ENCODE measurements at places on chromosomes 16 and 17. TPM values are rescaled to one million over a fixed set of nuclear protein-coding genes. Genes with fewer than 3 reads are reported as not detected.

DNA sequence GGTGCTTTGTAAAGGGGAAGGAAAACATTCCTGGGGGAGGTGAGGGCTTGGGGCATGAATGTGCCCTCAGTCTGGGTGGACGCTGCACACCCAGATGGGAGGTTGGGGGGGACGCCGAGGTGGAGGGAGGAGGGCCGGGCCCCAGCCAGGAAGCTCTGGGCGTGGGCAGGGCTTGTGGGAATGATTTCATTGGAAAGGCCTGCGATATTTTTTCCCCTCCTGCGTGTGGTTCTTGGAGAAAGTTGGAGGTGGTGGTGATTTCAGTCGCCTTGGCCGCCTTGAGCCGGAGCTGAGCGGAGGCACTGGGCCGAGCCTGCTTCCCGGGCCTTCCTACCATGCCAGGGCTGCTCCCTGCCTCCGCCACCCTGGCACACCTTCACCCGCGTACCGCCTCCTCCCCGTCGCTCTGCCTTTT lies 26.4 kb upstream of the CLEC18A start:
- DNase-seq, result no peak

DNA sequence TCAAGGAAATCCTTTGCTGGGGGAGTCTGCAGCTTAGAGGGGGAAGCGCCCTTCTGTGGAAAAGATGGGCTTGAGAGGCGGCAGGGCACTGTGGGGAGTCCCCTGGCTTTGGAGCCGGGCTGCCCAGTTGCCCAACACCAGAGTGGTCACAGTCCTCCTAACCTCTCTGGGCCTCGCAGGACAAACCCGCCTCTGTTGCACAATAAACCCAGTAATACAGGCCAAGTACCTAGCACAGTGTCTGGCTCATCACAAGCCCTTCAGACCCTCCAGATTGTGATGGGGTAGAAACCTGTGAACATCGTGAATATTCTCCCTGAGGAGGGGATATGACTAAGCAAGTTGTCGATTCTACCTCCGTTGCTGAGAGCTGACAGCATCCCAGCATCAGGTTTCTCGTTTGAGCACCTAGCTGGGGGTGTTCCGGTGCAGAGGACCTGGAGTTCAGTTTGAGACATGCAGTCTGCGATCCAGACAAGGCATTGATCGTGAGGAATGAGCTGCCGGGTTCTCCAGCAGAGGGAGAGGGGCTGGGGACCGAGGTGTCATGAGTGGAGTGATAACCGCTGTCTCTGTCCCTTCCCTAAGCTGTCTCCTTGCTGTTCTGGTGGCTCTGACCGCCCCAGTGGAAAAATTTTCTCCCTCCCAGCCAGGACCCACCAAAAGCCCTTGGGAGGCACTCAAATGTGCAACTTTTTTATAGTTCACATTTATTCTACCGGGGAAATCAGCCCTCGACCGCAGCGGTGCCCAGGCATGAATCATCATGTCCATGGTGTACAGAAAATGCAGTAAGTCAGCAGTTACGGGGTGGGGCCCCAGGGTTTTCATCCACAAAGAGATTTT lies 161.9 kb downstream of the WSCD1 start:
- peak; percentile 47 for DNase-seq

DNA sequence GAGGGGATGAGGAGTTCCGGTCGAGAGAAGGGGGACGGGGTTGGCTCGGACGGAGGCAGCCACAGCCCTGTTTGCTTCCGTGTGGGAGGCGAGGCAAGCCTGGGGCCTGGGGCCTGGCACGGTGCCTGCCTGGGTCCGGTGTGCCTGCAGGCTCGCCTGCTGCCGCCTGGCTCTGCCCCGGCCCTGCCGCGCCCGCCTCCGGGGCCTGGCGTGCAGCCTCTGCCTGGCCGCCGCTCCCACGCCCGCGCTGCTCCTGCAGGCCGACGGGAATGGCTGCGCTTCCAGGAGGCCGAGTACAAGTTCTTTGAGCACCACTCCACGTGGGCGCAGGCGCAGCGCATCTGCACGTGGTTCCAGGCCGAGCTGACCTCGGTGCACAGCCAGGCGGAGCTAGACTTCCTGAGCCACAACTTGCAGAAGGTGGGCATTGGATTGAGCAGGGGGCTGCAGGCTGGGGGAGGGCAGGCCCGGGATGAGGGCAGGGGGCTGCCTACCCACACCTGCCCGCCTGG lies 53.1 kb downstream of the MRC2 start:
- no peak for DNase-seq

- DNase-seq, result peak; percentile 81
Measured at GRCh38 chr16:70523076-70523742, at the start of gene COG4. COG4 (minus strand) TSS chr16:70523554; CDS start chr16:70523543, 11 bp downstream.

- no peak for DNase-seq
Measured at GRCh38 chr16:85281181-85281580, 168.9 kb upstream of the CIBAR2 start.

DNA sequence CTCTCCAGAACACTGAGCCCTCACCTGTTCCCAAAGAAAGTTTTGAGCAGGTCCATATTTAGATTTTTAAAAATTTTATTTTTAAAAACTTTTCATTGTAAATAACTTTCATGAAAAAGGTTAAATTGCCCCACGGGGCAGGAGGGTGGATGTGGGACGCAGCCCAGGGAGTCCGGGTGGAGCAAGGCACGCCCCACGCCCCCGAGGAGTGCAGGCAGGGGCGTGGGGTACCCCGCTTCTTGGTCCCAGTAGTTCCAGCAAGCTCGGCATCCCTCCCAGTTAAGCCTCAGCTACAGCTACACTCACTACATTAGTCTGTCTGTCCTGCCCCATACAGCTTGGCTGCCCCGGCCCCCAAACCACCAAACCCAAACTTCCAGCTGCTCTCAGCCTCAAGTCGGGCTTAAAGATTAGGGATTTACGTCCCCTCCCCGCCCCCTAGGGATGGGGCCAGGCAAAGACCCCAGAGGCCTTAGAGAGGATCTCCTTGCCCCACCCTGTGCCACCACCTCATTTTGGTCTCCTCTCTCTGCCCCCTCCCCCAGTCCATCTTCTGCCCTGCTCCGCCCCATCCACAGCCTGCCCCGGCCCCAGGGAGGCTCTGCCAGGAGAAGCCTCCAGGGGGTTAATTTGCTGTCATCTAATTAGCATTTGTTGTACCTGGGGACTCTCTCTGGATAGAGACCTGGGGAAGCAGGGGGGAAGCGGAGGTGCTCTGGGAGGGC lies 4.6 kb downstream of the FOXJ1 start:
- no peak for DNase-seq

- no peak for DNase-seq
Measured at GRCh38 chr17:49497148-49498028, 2.3 kb downstream of the NGFR start.

- DNase-seq, result no peak
Measured at GRCh38 chr17:58352596-58353388, 791 bp upstream of the SUPT4H1 start.

- DNase-seq, result no peak
Measured at GRCh38 chr17:17141279-17141678, 64.9 kb downstream of the PLD6 start.

DNA sequence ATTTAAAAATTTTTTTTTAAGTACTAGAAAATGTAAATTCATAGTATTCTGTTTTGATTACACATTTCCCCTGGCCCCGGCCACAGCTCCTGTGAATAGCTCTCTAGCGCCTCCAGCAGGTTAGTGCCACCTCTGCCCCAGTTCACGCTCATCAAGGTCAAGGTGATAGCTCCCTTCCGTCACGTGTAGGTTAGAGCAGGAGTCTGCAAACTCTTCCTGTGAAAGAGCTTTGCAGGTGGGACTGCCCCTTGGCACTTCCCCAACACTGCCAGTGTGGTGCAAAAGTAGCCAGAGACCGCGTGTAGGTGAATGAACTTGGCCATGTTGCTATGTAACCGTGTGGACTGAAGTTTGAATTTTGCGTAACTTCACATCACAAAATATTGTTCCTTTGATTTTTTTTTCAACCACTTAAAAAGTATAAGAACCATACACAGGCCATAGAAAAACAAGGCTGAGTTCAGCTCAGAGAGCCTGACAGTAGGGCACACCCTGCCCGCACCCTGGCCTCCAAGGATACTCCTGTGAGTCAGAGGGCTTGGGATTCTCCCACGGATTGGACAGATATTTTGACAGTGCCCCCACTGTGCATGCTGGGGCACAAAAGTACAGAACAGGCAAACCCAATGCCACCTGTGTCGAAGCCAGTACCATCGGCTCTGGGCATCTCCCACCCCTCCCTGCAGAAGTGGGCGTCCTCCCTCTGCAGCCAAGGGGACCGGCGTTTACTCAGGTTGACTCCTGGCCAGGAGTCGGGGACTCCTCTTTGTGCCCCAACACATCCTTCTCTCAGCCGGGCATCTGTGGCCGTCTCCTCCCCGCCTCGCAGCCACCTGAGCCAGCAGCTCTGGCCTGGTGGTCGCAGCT lies 92.0 kb upstream of the CHMP6 start:
- no peak for DNase-seq

- no peak for DNase-seq
Measured at GRCh38 chr17:10186771-10187410, 11.5 kb downstream of the GAS7 start.

DNA sequence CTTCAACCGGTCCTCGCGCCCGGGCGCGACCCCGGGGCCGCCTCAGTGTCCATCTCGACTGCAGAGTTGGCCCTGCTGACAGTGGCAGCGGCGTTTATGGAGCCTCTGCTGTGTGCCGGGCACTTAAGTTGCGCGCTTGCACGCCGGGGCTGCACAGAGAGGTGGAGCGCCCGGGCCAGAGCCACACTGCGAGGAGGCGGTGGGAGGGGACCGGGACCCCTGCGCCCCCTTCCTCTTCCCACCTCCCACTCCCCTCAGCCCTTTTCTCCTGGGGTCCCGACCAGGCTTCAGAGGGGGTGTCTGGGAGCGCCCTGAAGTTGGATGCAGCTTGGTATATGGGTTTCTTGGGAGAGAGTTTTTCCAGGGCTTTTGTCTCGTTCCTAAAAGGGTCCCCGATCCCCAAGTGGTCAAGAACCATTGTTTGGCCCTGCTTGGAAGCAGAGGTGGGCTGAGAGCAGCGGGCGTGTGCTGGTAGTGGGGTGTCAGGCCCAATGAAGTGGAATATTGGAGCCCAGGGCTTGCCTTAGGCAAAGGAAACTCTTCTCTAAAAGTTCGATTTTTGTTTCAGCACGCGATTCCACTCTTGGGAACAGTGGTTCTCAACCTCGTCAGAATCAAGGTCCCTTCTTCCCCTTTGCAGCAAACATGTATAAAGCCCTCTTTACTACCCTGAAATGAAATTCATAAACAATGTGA lies 605 bp downstream of the MRTFB start:
- DNase-seq, result peak; percentile 16

DNA sequence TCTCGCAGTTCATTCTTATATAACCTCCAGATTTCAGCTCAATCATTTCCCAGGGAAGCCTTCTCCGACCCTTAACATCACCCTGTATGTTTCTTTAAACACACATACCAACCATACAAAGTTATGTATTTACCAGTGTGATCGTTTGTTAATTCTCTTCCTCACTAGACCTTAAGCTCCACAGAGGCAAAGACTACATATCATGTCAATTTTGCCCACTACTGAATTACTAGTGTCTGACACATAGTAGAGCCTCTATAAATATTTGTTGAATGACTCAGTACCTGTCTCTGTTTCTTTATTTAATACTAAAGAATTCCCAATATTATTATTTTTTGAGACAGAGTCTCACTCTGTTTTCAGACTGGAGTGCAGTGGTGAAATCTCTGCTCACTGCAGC lies 137.2 kb downstream of the SHISA9 start:
- peak; percentile 46 for DNase-seq

DNA sequence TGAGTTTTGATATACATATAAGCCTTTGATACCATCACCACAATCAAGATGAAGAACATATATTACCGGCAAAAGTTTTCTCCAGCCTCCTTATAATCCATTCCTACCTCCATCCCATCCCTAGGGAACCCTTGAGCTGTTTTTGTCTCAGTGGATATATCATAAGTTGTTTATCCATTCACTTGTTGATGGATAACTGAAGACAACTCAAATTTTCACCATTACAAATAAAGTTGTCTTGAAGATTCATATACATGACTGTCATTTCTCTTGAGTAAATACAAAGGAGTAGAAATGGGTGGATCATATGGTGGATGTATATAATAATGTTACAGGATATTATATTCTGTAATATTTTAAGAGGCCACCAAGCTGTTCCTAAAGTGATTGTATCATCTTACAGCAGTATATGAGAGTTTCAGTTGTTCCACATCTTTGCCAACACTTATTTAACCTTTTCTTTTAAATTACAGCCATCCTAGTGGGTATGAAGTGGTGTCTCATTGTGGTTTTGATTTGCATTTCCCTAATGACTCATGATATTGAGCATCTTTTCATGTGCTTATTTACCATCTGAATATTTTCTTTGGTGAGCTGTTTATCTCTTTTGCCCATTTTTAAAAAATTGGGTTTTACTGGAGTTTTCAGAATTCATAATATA lies 17.4 kb downstream of the NF1 start:
- DNase-seq, result no peak

DNA sequence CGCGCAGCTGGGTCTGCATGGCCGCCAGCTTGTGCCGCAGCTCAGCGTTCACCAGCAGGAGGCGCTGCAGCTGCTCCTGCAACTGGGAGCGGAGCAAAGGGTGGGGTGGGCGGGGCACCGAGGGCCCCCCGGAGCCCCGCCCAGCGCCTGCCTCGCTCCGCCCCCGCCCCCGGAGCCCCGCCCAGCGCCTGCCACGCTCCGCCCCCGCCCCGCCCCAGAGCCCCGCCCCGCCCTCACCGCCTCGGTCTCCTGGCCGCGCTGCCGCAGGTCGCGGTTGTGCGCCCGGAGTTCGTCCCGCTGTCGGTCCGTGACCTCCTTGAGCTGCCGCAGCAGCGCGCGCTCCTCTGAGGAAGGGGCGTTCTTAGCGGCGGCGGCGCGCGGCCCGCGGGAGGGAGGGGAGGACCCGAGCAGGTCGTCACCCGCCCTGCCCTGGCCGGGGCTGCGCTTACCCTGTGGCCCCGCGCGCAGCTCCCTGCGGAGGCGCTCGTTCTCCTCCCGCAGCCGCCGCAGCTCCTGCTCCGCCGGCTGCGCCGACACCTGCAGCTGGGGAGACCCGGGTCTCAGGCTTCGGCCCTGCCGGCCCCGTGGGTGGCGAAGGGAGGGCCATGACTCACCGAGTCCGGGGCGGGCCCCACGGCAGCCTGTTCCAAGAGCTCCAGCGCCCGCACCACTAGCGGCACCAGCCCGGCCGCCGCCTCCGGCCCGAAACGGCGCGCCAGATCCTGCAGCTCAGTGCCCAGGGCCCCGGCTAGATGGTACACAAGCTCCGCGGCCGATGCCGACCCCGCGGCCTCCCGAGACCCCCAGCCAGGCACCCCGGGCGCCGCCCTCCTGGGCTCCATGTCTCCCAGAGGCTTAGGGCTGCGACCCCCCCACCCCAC lies 463 bp downstream of the RILP start:
- DNase-seq, result peak; percentile 90

DNA sequence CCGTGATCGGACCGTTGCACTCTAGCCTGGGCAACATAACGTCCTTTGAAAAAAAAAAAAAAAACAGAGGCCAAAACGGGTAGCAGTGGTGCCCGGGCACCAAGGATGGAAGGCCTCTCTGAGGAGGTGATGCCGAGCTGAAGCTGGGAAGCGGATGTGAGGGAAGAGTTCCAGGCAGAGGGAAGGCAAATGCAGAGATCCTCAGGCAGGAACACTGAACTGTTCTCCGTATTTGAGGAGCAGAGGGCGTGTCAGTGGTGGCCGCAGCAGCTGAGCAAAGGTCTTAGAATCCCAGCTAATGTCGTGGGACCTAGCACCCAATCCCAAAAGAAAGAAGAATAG lies 656 bp upstream of the KCTD13 start:
- DNase-seq, result no peak

Gene NPB
- 5.4 TPM for total RNA-seq

Gene KRTAP4-7
- total RNA-seq, result not detected

Gene DCTPP1
- total RNA-seq, result 164 TPM

Gene NTN1
- 11.9 TPM for total RNA-seq

Gene KRTAP4-5
- not detected for total RNA-seq

Gene BAHCC1
- total RNA-seq, result 4.4 TPM

Gene PLD6
- total RNA-seq, result 4.7 TPM

Gene MEOX1
- not detected for total RNA-seq

Gene SGF29
- total RNA-seq, result 7.1 TPM

Gene PLEKHH3
- total RNA-seq, result 20.5 TPM

Gene SPNS2
- total RNA-seq, result 2.3 TPM

Gene CIBAR2
- total RNA-seq, result not detected
